Renal pelvis (tissue), 12 donors: ENCODE measurements at places on chromosomes 1 and 21. TPM values are rescaled to one million over a fixed set of nuclear protein-coding genes. Genes with fewer than 3 reads are reported as not detected.

DNA sequence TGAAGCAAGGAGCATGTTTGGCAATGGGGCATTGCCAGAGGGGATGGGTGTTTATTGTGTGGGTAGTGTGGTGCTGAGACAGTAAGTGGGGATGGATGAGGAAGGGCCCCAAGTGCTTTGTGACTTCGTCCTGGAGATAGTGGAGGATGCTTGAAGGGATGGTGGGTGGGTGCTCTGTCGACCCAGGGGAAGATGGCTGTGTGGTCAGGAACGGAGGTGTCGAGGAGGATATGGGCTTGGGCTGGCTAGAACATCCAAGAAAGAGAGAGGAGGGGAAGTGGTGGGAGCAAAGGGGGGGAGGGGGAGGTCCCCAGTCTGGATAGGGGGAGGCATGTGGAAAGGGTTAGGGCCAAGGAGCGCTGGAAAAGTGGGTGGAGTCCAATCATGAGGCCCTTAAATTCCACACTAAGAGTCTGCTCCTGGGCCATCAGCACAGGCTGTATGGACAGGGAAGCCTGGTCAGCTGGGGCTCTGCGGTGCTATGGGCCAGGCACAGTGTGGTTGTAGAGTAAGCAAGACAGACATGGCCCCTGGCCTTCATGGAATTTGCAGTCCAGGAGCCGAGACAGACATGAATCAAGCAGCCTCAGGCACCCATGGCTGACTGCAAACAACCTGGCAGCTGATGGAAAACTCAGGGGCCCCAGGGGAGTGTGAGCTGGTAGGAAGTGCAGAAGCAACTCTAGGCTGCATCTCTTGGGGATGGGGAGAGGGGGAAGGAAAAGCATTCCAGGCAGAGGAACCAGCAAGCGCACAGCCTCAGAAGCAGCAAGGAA lies 36.3 kb downstream of the EDN2 start:
- DNase-seq, result no peak

The SLC44A3 gene
- 88.6 TPM for polyA plus RNA-seq

The FCRL5 gene
- 0.13 TPM for polyA plus RNA-seq

The IGSF21 gene
- polyA plus RNA-seq, result 0.24 TPM
